CD4-positive, alpha-beta T cell treated with Interleukin-21 for 1 hour (primary cell): ENCODE measurements at places on chromosomes 1 and 21.

- no peak for DNase-seq
Measured at GRCh38 chr1:219837274-219837993, 90.9 kb downstream of the SLC30A10 start.

DNA sequence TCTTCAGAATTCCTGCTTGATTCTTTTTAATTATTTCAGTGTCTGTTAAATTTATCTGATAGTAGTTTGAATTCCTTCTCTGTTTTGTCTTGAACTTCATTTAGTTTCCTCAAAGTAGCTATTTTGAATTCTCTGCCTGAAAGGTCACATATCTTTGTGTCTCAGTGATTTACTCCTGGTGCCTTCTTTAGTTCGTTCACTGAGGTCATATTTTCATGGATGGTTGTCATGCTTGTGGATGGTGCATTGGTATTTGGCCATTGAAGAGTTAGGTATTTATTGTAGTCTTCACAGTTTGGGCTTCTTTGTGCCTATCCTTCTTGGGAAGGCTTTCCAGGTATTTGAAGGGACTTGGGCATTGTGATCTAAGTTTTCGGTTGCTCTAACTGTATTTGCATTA lies 267.9 kb downstream of the HHAT start:
- DNase-seq = no peak

GRCh38 chr1:8256321-8256720 lies 61.6 kb upstream of the SLC45A1 start:
- no peak for DNase-seq

DNA sequence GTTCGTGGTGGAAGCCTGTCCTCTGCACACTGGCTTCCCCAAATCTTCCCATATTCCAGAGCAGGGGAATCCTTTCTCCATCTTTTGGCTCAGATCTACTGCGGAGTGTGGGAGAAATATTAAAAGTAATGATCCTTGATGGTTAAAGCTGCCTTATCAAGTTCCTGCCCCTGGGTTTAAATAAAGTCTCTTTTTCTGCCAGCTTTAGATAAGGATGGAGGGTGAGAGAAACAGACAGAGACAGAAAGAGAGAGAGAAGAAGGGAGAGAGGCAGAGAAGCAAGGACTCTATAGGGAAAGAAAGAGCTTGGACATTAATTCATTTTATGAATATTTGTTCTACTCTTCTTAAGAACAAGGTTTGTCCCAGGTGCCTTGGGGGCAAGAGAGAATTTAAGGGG lies 98.0 kb downstream of the KCNJ15 start:
- DNase-seq = no peak

GRCh38 chr21:46052703-46053651 lies 44.9 kb upstream of the COL6A2 start:
- peak; percentile 41 for DNase-seq

DNA sequence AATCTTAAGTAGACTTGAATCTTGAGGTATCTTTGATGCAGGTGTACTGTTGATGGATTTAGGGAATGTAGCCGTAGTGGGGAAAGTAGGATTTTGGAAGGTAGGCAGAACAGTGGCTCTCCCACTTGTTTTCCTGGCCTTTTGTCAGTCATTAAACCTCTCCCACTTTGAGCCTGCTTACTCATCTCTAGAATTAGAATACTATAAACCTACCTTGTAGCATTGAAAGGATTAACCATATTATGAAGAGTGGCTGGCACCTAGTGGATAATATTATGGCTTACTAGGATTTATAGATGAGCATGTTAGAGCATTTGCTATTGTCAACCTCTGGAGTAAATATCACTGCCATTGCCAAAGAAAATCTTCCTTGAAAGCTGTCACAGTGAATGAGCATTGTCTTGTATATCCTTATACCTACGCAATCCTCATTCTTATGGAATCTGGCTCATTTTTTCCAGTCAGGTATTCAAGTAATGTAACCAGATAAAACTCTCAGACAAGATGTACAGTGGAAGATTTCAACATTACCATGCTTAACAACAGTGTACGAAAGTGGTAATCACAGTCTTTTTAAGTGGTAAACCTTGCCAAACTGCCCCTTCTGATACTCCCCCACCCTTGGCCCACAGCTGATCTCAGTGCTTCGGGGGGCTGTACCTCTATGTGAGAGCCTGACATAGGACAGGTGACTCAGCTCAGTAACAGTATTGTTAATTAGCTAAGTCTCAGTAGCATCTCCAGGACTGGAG lies 44.4 kb downstream of the SH3GLB1 start:
- DNase-seq = no peak

DNA sequence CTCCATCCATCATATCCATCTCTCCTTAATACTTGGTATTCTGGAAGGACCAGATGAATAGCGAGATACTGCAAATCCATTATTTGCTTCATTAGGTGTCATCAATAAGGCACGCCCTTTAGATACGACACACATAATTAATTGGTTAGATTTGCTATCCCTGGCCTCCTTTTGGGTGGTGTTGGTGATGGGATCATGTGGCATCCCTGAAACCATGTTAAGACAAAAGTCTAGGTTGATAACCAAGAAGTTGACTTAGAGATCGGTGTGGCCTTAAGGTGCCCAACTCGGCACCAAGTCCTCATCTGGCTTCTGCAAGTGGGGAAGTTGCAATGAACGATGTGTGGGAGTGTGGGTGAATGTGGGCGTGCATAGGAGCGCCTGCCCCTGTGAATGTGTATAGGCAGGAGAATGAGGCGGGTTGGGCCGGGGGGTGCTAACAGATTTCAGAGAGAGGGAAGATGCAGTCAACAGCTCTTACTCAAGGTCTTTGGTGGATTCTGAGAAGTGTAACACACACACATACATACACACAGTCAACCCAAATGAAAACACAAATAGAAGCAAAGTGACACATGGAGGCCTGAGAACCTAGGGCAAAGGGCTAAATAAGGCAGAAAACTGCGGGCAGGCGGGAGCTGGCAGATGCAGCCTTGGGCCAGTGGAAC lies 415.7 kb upstream of the ESRRG start:
- DNase-seq = no peak

DNA sequence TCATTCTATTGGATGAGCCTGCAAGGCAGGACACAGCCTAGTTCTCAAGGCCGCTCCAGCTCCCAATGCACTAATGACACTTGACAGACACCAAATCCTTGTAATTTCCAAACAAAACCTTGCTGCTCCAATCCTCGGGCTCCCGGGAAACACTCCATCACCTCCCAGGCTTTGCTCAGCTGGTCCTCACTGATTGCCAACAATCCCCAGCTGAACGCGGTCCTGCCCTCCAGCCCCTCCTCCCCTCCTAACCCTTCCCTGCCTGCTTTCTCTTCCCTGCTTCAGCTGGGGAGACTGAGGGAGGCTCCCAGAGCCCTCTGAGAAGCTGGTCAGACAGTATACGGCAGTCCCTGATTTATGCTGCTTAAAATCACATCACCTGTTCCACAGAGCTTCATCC lies 114.4 kb upstream of the TNR start:
- no peak for DNase-seq

DNA sequence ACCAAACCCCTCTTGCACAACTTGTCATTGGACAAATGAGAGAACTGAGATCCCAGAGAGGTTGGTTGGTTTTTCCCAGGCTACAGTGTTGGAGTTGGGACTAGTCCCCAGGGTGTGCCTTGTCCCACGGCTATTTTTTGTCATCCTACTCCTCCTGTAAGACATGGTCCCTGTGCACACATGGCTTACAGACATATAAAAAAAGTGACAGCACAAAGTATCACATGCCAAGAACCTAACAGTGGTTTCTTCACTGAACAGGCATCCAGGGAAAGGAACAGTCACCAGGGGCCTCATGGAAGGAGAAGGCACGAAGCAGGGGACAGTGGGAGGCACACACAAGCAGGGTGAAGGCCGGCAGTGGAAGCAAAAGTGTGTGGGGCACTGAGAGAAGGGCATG lies 36.5 kb downstream of the SERBP1 start:
- DNase-seq = no peak

DNA sequence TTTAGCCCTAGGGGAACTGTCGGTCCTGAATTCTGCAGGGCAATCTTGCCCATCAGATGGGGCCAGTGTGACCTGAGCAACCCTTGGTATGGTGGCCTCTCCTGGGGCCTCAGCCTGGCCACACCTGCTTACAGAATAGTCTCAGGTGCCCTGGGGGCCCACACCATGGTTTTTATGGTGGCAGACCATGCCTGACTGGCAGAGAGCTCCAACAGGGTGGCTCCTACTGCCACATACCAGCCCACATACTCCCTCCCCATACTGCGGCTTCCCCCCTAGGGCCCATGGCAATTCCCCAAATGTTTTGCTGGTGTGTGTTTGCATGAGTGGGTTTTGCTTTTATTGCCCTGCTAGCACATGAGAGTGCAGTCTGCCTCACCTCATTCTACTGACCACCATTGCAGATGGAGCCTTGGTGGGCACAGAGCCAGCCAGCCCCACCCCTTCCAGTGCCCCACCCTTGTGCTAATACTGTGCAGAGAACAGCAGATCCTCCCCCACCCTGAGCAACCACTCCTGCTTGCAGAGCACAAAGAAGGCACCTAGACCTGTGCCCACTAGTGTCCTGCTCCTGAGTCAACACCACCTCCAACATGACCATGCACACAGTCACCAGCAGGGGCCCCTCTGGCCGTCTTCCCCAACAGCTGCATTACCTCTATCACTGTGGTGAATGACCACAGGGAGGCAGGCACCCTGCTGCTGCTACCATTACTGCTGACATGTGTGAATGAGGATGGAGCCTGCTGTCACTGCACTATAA lies 86.8 kb downstream of the GDAP2 start:
- no peak for DNase-seq

GRCh38 chr1:17113963-17114362 lies 5.3 kb downstream of the PADI2 start:
- no peak for DNase-seq

DNA sequence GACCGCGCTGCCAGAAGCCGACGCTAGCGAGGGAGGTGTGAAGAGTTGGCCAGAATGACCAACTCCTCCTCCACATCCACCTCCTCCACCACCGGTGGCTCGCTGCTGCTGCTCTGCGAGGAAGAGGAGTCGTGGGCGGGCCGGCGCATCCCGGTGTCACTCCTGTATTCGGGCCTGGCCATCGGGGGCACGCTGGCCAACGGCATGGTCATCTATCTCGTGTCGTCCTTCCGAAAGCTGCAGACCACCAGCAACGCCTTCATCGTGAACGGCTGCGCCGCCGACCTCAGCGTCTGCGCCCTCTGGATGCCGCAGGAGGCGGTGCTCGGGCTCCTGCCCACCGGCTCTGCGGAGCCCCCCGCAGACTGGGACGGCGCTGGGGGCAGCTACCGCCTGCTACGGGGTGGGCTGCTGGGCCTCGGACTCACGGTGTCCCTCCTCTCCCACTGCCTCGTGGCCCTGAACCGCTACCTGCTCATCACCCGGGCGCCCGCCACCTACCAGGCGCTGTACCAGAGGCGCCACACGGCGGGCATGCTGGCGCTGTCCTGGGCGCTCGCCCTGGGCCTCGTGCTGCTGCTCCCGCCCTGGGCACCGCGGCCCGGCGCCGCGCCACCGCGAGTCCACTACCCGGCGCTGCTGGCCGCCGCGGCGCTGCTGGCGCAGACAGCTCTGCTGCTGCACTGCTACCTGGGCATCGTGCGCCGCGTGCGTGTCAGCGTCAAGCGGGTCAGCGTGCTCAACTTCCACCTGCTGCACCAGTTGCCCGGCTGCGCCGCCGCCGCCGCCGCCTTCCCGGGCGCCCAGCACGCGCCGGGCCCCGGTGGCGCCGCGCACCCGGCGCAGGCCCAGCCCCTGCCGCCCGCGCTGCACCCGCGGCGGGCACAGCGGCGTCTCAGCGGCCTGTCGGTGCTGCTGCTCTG lies 1.2 kb downstream of the GPR88 start:
- no peak for DNase-seq

GRCh38 chr1:6207075-6207885 lies 1.4 kb downstream of the RNF207 start:
- DNase-seq = no peak

GRCh38 chr1:150552128-150552910 lies 3.1 kb downstream of the ADAMTSL4 start:
- no peak for DNase-seq

DNA sequence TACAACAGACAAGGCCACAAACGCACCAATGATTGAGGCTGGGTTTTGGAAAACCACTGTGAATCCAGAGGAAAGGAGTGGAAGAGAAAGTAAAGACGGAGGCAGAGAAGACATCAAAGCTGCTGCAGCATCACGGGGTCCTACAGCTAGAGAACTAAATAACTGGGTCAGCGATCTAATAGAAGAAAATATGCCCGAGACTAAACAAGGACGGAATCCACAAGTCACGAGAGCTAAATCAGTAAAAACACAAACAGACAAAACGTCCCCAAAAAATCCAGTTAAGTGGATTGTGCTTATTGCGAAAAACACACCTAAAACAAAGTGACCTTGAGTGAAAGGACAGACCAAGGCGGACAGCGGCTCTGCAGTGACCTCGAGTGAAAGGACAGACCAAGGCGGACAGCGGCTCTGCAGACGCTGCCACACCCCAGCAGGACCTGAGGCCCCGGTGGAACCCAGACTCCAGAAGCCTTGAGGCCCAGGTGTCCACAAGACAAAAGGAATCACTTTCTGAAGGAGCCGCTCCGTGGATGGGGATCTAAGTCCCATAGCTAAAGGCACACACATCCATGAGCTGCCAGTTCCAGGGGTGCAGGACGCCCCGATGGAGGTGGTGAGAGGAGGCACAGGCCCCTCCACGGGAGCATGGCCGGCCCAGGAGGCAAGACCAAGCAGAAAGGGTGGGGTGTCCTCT lies 6.0 kb downstream of the FTCD start:
- DNase-seq = no peak

DNA sequence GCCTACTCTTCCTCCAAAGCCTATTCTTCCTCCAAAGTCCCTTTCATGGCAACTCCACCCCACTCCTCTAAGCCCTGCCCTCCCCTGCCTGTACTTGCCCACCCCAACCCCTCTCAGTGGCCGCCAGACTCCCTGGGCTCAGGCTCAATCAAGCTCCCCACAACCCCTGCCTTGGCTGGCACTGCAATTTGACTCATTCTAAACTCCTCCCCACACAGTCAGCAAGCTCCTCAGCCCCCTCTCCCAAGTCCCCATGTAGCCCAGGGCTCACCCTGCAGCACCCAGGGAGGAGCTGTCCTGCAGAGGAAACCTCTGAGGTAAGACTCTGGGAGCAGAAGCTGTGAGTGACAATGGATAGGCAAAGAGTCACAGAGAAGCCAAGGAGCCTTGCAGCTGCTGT lies 3.6 kb upstream of the VSIG8 start:
- no peak for DNase-seq

DNA sequence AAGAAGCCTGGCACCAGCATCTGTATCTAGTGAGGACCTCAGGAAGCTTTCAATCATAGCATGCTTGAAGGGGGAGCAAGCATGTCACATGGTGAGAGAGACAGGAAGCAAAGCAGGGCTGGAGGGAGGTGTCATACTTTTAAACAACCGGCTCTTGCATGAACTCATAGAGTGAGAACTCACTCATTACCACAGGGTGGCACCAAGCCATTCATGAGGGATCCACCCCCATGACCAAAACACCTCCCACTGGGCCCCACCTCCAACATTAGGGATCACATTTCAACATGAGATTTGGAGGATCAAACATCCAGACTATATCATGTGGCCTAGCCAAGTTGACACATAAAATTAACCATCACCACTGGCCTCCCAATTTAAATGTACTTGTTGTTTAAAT lies 125.1 kb upstream of the KCND3 start:
- DNase-seq = no peak

GRCh38 chr1:153852170-153852569 lies 70.6 kb downstream of the GATAD2B start:
- DNase-seq = no peak

GRCh38 chr1:34060901-34061415 lies 104.1 kb downstream of the CSMD2 start:
- no peak for DNase-seq

GRCh38 chr1:116474921-116475849 lies 95.6 kb downstream of the CD58 start:
- DNase-seq = no peak
